ENCODE measurements at places on chromosomes 2 and 18.

GRCh38 chr2:40751981-40752380 lies 300.1 kb upstream of the SLC8A1 start:
- no peak for DNase-seq

DNA sequence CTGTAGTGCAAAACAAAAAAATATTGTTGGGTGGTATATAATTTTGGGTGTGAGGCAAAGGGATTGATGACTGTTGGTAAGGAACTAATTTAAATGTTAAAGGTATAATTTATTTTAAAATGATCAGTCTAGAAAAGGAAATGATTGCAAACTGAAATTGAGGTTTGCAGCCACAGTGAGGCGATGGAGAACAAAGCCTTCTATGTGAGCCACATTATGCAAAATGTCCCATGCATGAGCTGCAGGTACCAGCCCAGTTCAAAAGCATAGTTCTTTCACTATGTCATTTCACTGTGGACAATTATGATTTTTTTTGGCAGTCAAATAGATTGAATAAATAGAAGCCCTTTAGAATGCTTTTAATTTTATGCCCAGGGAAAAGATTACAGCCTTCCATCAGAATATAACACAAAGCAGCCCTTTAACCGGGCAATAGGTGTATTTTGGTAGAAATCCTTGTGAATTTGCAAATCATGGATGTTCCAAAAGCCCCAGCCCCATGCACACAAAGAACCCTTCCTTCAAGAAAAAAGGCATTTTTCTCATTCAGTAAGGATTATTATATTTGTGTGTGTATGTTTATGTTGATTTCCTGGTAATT lies 1.7 kb downstream of the MAP2 start:
- no peak for DNase-seq

- no peak for DNase-seq
These were observed 8.8 kb downstream of the COL4A4 start for GRCh38 chr2:227154986-227155774.

DNA sequence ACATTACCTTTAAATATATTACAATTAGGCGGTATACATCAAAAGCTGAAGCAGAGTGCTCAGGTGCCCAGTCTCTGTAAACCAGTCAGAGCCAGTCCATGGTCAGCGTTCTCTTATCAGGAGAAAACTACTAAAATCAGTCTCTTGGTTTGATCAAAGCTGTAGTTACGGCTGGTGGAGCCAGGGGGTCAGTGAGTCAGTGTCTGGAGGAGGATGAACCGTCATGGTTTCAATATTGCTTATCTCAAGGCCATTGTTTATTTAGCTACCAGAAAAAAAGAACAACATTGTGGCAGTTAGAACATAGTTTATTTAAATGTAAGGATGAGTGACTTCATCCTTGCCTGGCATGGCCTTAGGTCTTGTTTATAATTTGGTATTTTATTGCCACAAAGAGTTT lies 71.3 kb upstream of the NYAP2 start:
- DNase-seq: no peak

GRCh38 chr2:197356136-197356535 lies 45.6 kb upstream of the ANKRD44 start:
- DNase-seq: no peak

GRCh38 chr2:84938194-84938879 lies 32.6 kb upstream of the KCMF1 start:
- DNase-seq: no peak

- no peak for DNase-seq
These were observed 1548.1 kb upstream of the ZEB2 start for GRCh38 chr2:146068051-146068450.

DNA sequence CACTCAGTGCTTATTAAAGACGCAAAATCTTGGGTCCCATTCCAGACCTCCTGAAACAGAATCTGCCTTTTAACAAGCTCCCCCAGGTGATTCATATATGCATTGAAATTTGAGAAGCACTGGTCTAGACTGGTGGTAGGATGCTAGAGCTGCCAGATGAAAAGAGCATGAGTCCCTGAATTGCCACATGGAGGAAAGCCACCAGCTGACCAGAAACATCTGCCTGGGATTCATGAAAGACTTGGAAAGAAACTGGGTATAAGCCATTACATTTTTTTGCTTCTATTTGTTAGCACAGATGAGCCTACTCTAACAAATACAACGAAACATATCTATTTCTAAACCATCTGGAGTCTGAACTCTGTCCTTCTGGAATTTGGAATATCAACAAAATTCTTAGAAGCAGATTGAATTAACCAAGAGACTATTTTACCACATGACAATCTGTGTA lies 228.9 kb downstream of the RBM43 start:
- no peak for DNase-seq

- DNase-seq: no peak
These were observed 1367.7 kb upstream of the CELF4 start for GRCh38 chr18:38933322-38933721.

GRCh38 chr2:62783679-62784078 lies 78.2 kb downstream of the EHBP1 start:
- DNase-seq: no peak

DNA sequence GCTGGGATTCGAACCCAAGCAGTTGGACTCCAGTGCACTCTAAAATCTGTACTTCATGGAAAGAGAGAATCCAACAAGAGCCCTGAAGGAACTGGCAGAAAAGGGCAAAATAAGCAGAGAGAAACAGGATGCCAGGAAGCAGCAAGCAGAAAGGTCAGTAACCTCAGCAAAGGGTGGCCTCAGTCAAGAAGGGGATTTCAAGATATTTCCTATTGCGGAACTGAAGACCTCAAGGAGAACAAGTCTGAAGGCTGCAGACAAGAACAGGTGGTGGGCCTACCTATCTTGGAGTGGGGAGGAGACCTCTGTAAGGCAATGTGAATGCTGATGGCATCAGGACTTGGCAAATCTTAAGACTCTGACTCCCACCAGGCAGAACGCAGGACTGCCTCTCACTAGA lies 20.1 kb upstream of the MREG start:
- DNase-seq: no peak

DNA sequence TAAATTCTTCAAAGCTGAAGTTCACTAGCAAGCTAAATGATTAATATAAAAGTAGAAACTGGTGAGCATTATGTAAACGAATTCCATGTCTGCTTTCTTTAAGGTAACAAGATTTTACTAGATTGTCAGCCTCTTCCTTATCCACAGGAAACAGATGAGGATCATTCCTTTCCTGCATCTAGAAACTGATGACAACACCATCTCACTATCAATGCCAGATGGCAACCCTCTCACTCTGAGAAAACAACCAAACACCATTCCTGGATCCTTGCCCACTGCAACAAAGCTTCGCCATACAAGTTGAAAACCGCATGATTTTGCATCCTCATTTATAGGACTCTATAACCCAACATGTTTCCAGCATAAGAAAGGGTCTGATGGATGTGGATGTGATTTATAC lies 122.9 kb downstream of the ZNF521 start:
- no peak for DNase-seq

GRCh38 chr2:240935103-240935876 lies 29.2 kb downstream of the CROCC2 start:
- no peak for DNase-seq

DNA sequence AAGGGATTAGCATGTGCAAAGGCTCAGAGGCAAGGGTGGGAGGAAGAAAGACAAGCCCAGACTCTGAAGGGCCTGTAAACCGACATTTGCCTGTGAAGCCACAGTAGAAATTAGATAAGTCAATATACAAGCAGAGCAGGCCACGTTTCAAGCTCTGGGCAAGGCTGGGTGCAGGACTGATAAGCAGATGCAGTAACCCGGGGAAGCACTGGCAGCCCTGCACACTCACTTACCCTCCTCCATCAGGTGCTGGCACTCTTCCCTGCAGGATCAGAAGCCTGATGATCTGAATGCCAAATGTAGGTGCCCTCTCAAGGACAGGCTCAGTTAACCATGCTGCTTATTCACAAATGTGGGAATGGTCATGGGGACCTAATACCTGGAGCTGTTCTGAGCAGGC lies 46.3 kb upstream of the RAB12 start:
- no peak for DNase-seq

DNA sequence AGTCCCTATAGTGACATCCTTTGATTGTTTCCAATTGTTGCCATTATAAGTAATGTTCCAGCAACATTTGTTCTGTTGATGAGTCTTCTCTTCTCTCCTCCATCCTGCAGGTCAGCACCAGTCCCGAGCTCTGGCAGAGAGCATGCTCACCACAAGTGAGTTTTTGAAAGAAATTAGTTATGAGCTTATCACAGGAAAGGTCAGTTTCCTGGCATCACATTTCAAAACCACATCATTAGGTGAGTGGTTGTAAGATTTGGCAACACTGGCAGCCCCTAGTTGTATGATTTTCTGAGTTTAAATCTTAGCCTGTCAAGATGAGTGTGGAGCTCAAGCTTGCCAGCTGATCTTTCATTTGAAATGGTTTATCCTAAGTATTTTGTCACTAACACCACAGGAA lies 149.6 kb downstream of the ESCO1 start:
- DNase-seq: no peak

- no peak for DNase-seq
These were observed 102.6 kb downstream of the TNS1 start for GRCh38 chr2:217900010-217900779.

GRCh38 chr2:232667989-232668583 lies 29.0 kb upstream of the GIGYF2 start:
- DNase-seq: no peak

DNA sequence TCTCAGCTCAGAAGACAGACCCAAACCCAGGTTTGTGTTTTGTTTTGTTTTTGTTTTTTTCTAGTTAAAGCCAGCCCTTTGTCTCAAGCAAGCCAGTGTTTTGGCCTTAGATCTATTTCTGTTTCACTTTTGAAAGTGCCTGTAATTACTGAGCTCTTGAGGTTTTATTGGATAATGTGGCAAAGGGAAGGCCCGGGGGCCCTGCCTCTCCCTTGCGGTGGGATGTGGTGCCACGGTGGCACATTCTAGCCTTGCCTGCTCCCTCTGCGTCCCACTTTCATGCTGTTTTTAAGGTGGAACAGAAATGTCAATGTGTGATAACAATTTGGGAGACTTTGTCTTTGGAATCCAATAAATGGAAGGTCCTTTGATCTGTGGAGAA lies 2.5 kb downstream of the HPCAL1 start:
- no peak for DNase-seq

DNA sequence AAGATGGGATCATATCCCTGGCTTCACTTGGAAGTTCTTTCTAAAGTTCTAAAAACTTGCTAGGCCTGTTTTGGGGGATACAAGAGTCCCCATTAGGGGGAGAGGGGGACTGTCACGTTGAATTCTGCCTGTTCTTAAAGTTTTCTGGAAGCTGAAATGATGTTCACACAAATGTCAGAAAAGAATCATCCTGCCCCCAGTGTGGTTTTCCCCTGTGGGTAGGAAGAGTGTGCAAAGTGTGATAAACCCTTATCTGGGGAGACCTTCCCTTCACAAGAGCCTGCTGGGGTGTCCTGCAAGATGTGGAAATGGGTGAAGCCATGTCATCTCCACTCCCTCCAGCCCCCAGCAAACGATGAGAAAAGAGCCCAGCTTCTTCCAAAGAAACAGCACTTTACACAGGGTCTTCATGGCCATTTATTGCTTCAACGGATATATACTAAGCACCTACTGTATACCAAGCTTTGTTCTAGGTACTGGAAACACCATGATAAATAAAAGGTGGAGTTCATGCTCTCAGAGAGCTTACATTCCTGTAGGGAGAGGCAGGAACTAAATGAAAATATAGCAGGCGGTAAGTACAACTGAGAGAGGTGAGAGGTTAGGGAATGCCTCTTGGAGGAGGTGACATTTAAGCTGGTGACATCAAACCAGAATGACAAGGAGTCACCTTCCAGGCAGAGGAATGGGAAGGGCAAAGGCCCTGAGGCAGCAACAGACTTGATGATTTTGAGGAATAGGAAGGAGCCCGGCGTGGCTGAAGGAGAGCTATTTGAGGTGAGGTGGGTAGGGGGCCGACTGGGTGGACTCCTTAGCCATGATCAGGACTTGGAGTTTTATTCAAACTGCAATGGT lies 1.6 kb downstream of the MFSD2B start:
- DNase-seq: no peak

DNA sequence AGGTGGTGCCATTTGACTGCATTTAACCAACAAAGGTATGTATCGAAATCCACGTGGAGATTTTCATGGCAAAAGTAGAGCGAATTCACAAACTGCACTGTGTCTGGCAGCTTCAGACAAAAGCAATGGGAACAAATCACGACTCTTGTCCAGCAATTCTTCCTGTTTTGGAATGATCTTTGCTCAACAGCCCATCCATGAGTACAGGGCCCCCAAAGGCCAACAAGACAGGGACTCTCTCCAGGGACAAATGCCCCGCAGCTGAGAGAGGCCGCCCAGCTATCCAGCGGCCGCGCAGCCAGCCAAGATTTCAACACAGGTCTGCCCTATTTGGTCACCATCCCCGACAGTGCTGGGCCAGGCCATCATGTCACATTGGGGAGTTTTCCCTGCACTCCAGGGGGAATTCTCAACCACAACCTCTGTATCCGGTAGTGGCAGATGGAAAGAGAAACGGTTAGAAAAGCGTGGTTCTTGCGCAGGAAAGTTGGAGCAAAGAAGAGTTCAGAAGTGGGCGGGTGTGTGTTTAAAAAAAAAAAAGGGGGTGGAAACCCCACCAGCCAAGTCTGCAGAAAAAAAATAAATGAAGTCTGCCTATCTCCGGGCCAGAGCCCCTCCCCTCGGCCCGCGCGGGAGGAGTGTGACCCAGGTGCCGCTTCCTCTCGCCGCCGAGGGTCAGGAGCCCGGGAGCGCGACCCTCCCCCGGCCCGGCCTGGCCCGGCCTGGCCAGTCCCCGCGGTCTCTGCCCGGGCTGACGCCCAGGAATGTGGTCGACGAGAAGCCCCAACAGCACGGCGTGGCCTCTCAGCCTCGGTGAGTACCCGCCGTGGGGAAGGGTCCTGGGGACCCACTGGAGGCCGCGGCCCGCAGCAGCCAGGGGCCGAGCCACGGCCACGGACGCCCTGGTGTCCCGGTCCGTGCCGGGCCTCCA lies at the start of gene GYPC:
GYPC (plus strand) TSS at position 659 of the 931 bp plus-strand sequence; CDS start at position 765, 106 bp downstream.
- no peak for DNase-seq

DNA sequence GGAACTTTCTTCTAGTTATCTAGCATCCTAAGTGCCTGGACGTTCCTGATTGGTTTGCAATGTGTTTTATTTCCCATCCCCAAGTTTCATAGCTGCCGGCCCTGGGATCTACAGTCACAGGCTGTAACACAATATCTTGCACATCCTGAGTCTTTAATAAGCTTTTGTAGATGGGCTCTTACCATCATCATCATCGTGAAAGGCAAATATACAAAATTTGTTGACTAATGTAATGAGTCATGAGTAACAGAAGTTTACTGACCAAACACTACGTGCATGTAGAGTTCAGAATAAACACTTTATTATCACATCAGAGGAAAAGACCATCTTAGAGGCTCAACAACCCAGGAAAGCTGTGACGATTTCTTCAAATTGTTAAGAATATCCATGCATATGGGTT lies 8.1 kb upstream of the TYMS start:
- no peak for DNase-seq

DNA sequence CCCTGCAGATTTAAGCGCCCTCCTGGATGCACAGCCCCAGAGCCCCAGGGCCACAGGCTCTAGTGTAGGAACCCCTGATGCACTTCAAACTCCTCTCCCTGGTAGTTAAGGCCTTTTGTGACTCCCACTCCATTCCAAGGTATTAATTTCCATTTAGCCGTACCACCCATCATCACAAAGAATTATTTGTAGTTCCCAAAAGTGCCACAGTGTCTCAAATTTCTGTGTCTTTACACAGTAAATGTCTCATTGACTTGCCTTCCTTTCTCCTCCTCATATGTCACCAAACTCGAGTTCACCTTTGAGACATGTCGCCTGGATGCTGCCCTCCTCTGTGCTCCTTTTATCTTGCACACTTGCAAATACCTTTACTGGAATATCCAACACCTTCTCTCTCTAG lies 25.9 kb downstream of the PECR start:
- DNase-seq: no peak

GRCh38 chr2:199465988-199466691 lies 8.4 kb upstream of the SATB2 start:
- no peak for DNase-seq

- DNase-seq: no peak
These were observed 37.9 kb downstream of the FAM210A start for GRCh38 chr18:13688191-13689136.
